SJSA1 (cell line): ENCODE measurements at places on chromosomes 3 and 15. TPM values are rescaled to one million over a fixed set of nuclear protein-coding genes. Genes with fewer than 3 reads are reported as not detected.

Gene EPB42
- total RNA-seq, result not detected in 2 replicates

DNA sequence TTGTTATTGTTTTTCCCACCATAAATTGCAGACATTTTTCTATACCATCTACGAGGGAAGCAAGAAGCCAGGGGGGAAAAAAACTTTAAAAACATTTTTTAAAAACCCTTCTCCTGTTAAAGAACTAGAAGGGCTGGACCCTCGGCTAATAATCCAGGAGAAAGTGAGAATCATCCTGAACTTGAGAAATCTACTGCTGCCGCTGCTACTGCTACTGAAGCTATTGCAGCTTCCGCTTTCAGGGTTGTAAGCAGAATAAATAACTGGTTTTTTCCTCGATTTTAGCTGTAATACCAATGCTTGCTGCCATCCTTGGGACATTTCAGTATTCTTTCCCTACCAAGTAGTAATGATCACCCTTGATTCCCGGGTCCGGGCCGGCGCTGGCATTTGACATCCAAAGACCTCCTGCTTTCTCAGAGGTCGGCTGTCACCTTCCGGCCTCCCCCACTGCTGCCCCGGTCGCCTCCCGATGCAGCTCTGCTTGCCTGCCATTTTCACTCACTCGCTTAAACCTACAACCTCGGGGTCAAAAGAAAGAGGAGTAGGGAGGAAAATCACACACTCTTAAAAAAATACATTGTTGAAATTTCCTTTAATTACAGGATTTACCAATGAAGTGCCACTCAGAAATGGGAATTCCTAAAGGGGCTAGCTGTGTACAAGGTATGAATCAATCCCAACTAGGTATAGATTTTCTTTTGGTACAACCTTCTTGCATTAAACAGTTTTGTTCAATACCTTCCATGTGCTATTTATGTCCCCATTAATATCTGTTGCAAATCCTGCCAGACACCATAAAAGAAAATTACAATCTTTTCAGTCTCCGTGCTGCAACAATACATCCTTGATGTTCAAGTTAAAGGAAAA lies 674 bp upstream of the MECOM start:
- no peak for DNase-seq

GRCh38 chr3:31102196-31102879 lies 207.9 kb upstream of the GADL1 start:
- no peak for DNase-seq

DNA sequence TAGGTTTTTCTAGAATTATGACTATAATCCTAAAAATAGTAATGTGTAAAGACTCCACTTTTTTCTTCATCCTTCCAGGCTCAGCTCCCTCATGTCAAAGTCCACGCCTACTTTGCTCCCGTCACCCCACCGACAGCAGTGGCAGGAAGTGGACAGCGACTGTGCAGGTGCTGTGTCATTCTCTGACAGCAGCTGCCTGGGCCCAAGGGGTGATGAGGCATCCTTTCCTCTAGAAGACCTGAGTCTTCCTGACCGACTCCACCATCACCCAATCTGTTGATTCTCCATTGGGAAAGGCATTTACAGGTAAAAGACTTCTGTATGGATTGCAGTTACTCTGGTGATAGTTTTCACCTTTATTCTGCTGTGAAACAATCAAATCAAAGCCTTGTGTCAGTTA lies 54.8 kb downstream of the UBP1 start:
- no peak for DNase-seq

Gene ZPLD1
- not detected in 2 replicates for total RNA-seq

DNA sequence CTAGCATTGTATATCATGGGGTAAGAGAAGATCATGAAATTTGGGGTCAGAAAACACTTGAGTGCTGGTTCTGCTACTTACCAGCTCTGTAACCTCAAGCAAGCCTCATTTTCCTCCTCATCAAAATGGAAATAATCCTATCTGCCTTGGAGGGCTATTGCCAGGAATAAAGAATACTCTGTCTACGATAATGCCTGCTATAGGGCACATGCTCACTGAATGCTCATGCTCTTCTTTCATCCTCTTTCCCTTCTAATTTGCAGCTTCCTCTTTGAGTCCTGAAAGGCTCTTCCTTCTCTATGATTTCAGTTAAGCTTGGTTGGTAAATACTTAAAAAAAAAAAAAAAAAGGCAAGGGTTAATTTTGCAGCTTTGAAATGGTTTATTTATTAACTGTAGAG lies 12.8 kb downstream of the RTP1 start:
- DNase-seq, result no peak

Gene PATL2
- 0.19 and 0.29 TPM in 2 replicates for total RNA-seq

DNA sequence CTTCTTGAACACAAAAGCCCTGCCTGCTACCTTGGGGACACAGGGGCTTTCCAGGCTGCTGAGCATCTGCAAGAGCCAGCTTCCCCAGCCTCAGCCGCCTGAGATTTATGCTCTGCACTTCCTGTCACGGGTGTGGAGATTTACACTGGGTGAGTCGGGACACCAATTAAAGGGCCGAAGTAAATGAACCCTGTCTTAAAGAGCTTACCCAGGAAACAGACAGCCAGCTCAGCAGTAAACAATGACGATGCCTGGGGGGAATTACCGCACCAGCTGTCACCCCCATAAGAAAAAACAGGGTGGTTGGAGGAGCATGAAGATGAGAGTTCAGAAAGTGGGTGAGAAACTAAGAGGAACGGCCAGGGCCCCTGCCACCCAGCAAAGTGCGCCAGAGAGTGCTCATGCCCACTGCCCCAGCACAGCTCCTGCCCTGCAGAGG lies 37.5 kb upstream of the IQSEC1 start:
- DNase-seq, result no peak

- DNase-seq, result no peak
Observed at GRCh38 chr3:56406826-56407515, 61.3 kb downstream of the ERC2 start.

Gene CD86
- not detected in 2 replicates for total RNA-seq

Gene AGBL1
- not detected in 2 replicates for total RNA-seq

DNA sequence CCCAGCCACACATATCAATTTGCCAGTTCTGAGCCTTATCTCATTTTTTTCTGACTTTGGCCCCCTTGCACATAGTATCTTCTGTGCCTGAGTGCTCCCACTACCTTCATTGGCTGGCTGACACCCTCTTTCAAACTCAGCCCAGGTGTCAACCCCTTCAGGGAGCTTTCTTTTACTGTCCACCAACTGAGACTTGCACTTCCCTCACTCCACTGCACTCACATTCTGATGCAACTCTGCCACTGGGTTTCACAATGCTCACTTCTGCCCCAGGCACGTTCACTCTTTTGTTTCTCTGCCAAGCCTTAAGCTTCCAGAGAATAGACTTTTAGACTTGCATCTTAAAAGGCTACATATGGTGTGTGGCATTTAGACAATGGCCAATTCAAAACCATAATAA lies 101.5 kb upstream of the CBLB start:
- no peak for DNase-seq

- no peak for DNase-seq
Observed at GRCh38 chr15:57922776-57923175, 142.7 kb downstream of the ALDH1A2 start.

GRCh38 chr15:57727031-57727430 lies 20.5 kb downstream of the POLR2M start:
- no peak for DNase-seq

Gene MOBP
- total RNA-seq, result not detected in 2 replicates

- DNase-seq, result no peak
Observed at GRCh38 chr3:45960289-45960688, 17.0 kb downstream of the CXCR6 start.

- DNase-seq, result no peak
Observed at GRCh38 chr3:169984292-169984691, 17.7 kb downstream of the SEC62 start.

DNA sequence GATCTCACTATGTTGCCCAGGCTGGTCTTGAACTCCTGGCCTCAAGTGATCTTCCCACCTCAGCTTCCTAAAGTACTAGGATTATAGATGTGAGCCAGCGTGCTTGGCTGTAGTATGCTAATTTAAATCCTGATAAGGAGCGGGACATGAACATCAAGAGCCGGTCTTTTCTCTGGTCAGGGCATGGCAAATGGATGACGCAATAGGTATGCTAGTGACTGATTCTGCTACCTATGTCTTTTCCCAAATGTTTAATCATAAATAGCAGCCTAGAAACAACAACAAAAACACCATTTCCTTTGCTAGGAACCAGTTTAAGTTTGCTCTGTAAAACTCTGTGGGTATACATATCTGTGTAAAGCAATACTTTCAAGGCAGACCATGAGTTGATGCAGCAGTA lies 64.7 kb downstream of the STARD9 start:
- DNase-seq, result no peak

DNA sequence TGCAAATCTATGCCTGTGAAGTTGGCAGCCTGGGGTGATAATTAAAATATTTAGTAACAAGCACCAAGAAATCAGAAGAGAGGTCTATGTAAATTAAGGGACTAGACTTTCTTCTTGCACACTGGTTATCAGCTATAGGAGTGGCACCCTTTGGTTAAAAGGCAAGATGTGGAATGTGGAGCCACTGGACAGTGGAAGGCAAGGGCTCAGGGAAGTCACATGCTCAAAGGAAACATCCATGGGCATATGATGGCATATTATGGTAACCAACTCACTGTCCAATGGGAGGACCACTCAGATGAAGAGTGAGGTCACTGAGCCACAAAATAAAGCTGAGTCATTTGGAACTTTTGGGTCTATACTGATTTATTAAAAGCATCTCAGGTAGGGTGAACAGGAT lies 165.6 kb upstream of the PRICKLE2 start:
- no peak for DNase-seq

Gene C3orf20
- total RNA-seq, result not detected in 2 replicates

Gene MESP2
- total RNA-seq, result not detected in 2 replicates

DNA sequence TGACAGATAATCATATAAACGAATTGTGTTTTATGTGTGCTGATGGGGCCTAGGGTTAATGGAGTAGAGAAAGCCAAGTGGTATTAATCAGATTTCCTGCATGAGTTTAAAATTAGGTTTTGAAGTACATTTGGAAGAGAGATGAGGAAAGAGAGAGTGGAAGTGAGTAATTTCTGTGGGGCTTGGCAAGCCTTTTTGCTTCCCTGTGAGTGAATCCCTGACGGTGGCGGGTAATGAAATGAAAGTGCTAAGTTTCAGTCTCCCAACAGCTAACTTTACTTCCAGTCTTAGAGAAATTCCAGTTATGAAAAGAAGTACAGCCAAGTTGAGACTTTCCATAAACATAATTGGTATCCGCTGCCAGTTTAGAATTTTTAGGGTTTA lies 139.4 kb downstream of the BBX start:
- DNase-seq, result peak; percentile 51

Gene DAPK2
- 0.34 and 2.2 TPM in 2 replicates for total RNA-seq

Gene DOCK3
- total RNA-seq, result 0.09 and 0.29 TPM in 2 replicates
